ENCODE measurements at places on chromosomes 13 and 19.

DNA sequence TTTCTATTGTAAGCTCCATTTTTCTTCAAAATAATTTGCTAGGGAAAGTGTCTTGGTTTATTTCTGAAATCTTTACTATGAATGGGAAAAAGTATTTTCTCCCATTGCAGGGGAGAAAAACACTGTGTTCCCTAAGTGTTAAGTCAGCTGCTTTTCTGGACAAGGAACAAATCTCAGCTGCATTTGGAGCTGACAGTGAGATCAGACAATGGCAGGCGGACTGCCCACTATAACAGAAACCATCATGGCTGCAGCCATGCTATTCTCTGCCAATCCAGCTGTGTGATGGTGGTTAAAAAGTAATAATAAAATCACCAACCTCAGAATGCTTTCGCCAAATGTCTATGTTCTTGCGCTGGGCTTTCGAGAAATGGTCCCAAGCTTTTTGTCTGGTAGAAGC lies 302.7 kb downstream of the DNAJC15 start:
- no peak for DNase-seq

DNA sequence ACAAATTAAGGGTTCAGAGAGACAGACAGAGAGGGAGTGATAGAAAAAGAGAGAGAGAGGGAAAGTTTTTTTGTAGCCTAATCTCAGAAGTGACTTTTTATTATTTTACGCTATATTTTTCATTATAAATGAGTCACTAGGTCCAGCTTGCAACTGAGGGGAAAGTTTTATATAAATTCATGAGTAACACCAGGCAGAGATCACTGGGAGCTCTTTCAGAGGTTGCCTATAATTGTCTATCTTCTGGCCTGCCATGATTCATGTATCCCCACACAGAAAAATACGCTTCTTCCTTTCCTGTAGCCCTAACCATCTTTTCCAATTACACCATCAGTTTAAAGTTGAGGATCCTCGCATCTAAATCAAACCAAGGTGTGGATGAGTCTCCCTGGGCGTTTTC lies 467.9 kb downstream of the SLITRK1 start:
- DNase-seq: no peak

DNA sequence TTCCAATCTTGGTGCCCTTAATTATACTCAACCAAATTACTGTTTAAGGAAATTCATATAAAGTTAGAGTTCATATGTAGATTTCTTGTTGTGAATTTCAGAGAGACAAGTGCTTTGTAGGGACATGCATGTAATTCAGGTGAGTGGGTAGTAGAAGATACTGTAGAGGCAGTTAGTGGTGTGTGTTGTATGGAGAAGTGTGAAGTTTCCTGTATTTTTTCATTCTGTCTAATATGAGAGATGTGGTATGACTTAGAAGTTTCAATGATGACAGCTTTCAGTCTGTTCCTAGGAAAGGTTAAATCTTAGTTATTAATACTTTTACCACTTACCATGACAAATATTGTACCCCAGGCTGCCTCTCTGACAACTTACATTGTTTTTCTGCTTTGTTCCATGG lies 294.2 kb downstream of the TDRD3 start:
- DNase-seq: no peak

DNA sequence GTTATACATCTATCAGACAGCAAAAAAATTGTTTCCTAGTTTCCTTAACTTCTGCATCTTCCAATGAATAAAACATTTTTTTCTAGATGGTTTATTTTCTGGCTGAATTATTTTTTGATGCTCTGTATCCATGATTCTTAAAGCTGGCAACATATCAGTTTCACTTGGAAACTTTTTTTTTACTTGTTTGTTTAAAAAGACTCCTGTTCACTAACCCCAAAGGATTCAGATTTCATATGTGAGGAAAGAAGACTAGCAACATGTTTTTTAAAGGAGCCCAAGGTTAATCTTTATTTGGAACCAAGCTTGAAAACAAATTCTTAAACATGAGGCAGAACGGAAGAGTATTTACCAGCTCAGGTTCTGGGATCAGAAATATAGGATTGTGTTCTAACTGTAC lies 632.3 kb downstream of the SLITRK6 start:
- no peak for DNase-seq

Measured in 8988T (cell line).